ENCODE measurements at places on chromosomes 3 and 15.

DNA sequence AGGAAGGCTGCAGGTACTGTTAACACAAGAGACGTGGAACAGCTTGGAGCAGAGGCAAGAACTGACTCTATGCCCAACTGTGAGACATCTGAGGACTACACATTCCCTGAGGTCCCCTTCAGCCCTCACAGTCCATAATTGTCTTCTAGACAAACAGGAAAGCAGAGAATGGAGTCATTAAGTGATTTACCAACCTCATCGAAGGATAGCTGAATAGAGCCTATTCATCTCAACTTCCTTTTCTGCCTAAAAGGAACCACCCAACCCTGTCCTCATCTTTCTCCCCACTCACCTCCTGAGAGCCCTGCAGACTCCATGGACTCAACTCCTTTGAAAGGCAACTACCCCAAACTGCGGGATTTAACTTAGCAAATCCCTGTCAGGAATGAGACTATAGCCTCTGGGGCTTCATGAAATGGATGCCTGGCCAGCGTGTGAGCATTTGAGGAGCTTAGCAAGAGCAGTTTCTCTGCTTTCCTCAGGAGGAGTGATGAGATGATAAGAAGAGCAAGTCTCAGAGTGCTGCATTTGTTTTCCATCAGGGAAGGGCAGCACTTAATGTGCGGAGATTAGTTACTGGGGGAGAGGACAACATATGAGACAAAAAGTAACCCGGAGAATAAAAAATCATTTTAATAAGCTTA is 61.5 kb upstream of the FILIP1L start:
- H3K27me3 ChIP-seq: no peaks in the 10 kb centered on the region
- no peak overlapping the region for H3K27ac ChIP-seq
- DNase-seq: no peak
- no peaks in the 10 kb centered on the region for H3K4me1 ChIP-seq

DNA sequence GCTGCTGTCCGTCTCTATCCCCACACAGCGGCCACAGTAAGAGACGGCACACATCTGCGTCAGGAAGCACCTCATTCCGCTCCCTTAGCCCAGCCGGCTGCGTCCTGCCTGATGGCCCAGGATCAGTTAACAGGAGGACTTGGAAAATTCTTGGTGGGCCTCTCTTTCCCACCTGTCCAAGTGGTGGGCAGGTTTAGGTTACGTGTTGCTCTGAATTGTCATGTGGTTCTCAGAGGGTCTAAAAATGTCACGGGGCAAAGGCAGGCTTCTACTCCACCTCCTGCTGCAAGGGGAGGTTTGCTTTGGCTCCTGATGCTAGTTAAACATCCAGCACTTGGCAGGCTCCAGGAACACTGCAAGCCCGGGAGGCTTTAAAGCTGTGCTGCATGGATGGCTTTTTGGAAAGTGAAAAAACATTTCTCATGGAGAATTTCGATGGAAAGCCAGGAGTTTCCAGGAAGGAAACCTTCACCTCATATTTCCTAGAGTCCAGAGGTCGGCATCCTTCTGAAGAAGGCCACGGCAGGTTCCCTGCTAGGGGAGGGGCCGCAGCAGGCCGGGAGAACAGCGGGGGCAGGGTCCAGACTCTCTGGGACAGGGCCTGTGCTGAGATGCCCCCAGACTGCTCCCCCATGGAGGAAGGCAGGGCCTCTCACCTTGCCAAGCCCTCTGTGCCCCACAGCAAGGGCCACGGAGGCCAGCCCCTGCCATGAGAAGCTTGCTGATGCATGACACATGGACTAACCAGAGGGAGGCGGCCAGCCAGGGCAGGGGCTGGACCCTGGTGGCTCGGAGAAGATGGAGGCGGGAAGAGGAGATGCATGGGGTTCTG is 10.8 kb downstream of the CTSH start:
- H3K4me3 ChIP-seq: no peak overlapping the region
- H3K4me1 ChIP-seq: peaks cover 35% of the 10 kb centered on the region
- no peaks in the 10 kb centered on the region for H3K27me3 ChIP-seq
- H3K36me3 ChIP-seq: no peaks in the 10 kb centered on the region

DNA sequence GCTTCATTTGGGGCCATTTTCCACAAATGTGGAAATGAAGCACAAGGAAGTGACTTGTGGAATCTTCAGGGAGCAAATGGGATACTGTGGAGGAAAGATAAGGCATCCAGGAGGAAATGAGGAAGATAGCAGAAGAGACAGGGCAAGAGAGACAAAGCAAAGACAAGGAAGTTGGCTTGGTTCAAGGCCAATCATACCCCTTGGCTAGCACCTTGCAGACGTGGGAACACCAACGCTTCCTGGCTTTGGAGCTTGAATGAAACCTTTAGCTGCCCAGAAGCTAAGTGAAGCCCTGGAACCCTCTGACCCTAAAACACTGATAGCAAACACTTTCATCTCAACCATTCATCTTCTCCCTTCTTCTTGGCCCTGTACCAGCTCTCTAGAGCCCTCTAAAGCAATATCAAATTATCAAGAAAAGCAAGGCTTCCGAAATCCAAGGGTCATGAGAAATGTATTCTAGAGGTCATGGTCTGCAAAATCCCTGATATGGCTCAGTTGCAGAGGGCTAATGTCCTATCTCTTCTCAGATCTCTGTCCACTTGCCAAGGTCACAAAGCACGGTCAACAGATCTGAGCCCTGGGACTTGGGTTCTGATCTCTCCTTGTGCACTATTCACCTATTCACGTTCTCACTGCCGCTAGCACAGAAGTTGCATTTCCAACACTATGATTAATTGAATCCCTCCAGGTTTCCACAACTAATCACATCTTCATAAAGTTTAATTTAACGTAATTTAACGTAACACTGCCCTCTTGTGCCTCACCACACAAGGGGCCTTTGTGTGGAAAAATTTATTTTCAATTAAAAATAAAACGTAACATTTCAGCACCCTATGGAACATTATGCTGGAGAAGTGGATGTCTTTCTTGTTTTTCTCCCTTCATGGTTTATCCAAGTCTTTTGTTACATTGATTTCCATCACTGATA is 557.6 kb upstream of the ADAMTS9 start:
- DNase-seq: no peak
- H3K4me1 ChIP-seq: no peaks in the 10 kb centered on the region
- H3K36me3 ChIP-seq: no peaks in the 10 kb centered on the region

GRCh38 chr3:152797751-152798432 is 37.0 kb upstream of the P2RY1 start:
- no peaks in the 10 kb centered on the region for H3K27me3 ChIP-seq
- H3K27ac ChIP-seq: no peak overlapping the region
- no peak overlapping the region for H3K4me3 ChIP-seq
- H3K36me3 ChIP-seq: no peaks in the 10 kb centered on the region

DNA sequence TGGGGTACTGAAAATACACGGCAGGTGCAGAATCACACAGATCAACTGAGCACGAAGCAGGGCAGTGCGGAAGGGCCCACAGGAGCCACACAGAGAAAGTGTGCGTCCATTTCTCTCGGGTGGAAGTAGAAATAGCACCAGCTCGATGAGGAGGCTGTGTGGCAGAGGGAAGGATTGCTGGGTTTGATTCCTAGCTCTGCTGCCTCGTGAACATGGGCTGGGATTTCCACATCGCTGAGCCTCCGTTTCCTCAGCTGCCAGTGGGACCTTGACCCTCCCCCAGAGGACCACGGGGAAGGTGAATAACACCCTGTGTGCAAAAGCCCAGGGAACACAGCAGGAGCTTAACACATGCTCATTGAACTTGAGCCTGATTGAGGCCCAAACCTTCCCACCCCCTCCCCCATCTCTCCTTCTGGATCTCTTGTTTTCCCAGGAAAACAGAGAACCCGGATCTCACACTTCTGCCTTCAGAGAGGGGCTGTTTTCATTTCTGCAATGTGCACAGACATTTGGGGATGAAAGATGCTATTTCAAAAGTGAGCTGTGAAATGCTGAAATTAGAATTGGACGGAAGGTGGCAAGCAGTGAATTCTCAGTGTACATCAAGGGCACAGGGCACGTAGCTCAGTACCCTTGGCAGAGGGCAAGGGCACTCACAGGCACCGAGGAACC is 38.4 kb downstream of the ABTB1 start:
- H3K4me1 ChIP-seq: no peaks in the 10 kb centered on the region
- H3K27ac ChIP-seq: no peak overlapping the region
- H3K36me3 ChIP-seq: no peaks in the 10 kb centered on the region
- H3K4me3 ChIP-seq: no peak overlapping the region
- no peaks in the 10 kb centered on the region for H3K27me3 ChIP-seq
- DNase-seq: no peak

DNA sequence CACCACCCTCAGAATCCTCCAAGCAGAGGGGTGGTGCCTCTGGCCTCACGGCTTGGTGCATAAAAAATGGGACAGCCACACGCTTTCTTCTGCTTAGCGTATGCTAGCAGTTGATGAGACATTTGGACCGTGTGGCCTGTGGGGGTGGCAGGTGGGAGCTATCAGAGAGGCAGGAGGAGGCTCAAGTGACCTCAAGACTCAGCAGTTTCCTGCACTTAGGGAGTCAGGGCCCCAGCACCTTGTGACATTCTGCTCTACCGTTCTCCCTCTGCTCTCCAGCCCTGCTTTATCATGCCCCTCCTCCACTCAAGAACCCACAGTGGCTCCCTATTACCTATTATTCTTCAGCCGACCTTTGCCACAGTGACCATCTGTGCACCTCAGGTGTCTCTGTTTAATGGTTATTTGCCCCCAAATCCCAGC is 41.0 kb upstream of the CGNL1 start:
- no peaks in the 10 kb centered on the region for H3K36me3 ChIP-seq
- no peak overlapping the region for H3K4me3 ChIP-seq
- H3K27ac ChIP-seq: no peak overlapping the region
- no peaks in the 10 kb centered on the region for H3K4me1 ChIP-seq
- no peak for DNase-seq
- H3K27me3 ChIP-seq: no peaks in the 10 kb centered on the region

- no peak for DNase-seq
- H3K27ac ChIP-seq: no peak overlapping the region
- no peaks in the 10 kb centered on the region for H3K4me1 ChIP-seq
- no peaks in the 10 kb centered on the region for H3K36me3 ChIP-seq
- H3K4me3 ChIP-seq: no peak overlapping the region
- H3K27me3 ChIP-seq: no peaks in the 10 kb centered on the region
Measured at GRCh38 chr3:11530153-11530721, 113.5 kb downstream of the VGLL4 start.

- no peak overlapping the region for H3K27ac ChIP-seq
- no peaks in the 10 kb centered on the region for H3K36me3 ChIP-seq
- DNase-seq: no peak
- H3K4me1 ChIP-seq: no peaks in the 10 kb centered on the region
- H3K4me3 ChIP-seq: no peak overlapping the region
- H3K27me3 ChIP-seq: no peaks in the 10 kb centered on the region
Measured at GRCh38 chr3:130490241-130490640, 26.7 kb upstream of the COL6A6 start.

DNA sequence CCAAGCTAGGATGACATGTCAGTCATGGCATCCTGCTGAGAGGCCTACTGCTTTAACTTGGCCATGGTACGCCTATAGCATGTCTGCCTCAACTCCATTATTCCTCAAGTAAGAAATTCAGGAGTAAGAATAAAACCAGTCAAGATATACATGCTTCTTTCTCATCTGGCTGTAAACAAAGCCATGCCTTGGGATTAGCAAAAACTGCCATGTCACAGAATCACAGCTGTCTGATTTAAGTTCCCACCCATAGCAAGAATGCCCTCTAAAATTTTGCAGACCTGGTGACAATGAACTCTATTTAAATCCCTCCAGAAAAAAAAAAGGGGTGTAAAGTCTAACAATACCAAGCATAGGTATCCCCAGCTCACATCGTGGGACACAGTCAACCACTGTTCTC is 55.6 kb upstream of the ACAN start:
- no peak for DNase-seq
- no peak overlapping the region for H3K4me3 ChIP-seq
- no peaks in the 10 kb centered on the region for H3K27me3 ChIP-seq
- H3K4me1 ChIP-seq: no peaks in the 10 kb centered on the region

- no peaks in the 10 kb centered on the region for H3K27me3 ChIP-seq
- no peaks in the 10 kb centered on the region for H3K36me3 ChIP-seq
- H3K27ac ChIP-seq: no peak overlapping the region
- H3K4me3 ChIP-seq: no peak overlapping the region
- no peaks in the 10 kb centered on the region for H3K4me1 ChIP-seq
Measured at GRCh38 chr3:138465925-138466324, 31.5 kb downstream of the ESYT3 start.

DNA sequence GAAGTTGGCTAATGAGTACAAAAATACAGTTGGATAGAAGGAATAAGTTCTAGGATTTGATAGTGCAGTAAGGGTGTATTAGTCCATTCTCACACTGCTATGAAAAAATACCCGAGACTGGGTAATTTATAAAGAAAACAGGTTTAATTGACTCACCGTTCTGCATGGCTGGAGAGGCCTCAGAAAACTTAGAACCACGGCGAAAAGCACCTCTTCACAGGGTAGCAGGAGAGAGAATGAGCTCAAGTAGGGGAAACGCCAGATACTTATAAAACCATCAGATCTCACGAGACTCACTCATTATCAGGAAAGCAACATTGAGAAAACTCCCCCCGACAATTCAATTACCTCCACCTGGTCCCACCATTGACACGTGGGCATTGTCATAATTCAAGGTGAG is 483.3 kb downstream of the TUSC7 start:
- no peaks in the 10 kb centered on the region for H3K27me3 ChIP-seq
- H3K36me3 ChIP-seq: no peaks in the 10 kb centered on the region
- no peak for DNase-seq

- no peaks in the 10 kb centered on the region for H3K27me3 ChIP-seq
- no peaks in the 10 kb centered on the region for H3K36me3 ChIP-seq
- H3K4me1 ChIP-seq: no peaks in the 10 kb centered on the region
Measured at GRCh38 chr3:5735896-5736295, 548.4 kb downstream of the EDEM1 start.

GRCh38 chr3:11452885-11453847 is 181.0 kb downstream of the ATG7 start:
- H3K27me3 ChIP-seq: no peaks in the 10 kb centered on the region
- H3K4me3 ChIP-seq: no peak overlapping the region
- H3K27ac ChIP-seq: no peak overlapping the region

DNA sequence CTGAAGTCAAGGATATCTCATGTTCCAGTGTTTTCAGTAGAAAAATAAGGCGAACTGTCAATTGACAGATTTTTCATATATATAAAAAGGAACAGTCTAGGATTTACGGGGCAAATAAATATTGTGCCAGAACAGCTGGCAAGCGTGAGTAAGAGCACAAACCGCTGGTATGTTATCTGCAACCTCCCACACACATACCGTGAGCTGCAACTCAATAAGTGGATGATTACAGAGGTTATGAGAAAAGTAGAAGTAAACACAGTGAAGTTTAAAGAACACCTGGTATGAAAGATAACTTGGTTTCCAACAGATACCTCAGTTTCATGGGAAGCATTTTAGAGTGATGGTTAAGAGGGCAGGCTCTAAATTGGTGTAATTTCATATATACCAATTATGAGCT is 733.4 kb downstream of the TUSC7 start:
- H3K27ac ChIP-seq: no peak overlapping the region
- no peak for DNase-seq
- H3K4me1 ChIP-seq: no peaks in the 10 kb centered on the region
- H3K36me3 ChIP-seq: no peaks in the 10 kb centered on the region
- H3K27me3 ChIP-seq: no peaks in the 10 kb centered on the region
